GM23338 (cell line): ENCODE measurements at places on chromosomes 6 and 20. TPM values are rescaled to one million over a fixed set of nuclear protein-coding genes. Genes with fewer than 3 reads are reported as not detected.

- H3K4me3 ChIP-seq, result no peak overlapping the region
- no peak overlapping the region for H3K27ac ChIP-seq
- DNase-seq, result peak; percentile 19
- H3K36me3 ChIP-seq, result no peaks in the 10 kb centered on the region
Observed at GRCh38 chr6:70280400-70280853, 22.5 kb downstream of the COL9A1 start.

DNA sequence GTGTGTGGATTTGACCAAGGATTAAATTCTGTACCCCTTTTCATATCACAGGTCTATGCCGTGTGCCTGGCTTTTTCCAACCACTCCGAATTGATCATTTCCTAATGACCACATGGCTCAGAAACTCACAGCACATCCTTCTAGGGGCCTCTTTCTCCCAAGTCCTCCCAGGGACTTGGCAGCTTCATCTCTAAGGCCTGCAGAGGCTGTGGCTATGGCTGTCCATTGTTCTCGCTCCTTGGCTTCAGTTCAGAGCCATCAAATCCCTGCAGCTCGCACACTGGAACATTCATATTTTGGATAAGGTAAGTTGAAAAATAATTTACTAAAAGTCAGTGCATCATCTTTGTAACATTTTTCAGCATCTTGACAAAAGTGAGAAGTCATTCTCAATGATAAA is 497.2 kb upstream of the CDH4 start:
- no peaks in the 10 kb centered on the region for H3K27me3 ChIP-seq
- H3K4me3 ChIP-seq, result no peak overlapping the region
- no peak for DNase-seq
- no peaks in the 10 kb centered on the region for H3K36me3 ChIP-seq

DNA sequence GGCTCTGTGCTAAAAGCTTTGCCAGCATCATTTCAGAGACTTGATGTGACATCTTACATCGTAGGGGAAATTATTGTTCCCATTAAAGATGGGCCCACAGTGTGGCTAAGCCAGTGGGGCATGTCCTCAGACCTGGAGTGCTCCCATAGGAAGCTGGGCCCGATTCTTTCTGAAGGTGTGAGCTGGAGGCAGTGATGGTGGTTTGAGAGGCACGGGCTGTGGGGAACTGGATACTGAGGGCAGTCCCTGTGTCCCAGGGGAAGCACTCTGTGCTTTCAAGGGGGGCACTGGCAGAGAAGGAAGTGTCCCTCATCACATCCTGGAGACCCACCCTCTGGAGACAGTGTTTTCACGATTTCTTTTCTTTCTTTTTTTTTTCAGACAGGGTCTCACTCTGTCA is 8.6 kb upstream of the FAM110A start:
- no peak for DNase-seq
- no peaks in the 10 kb centered on the region for H3K4me1 ChIP-seq
- H3K27ac ChIP-seq, result no peak overlapping the region

DNA sequence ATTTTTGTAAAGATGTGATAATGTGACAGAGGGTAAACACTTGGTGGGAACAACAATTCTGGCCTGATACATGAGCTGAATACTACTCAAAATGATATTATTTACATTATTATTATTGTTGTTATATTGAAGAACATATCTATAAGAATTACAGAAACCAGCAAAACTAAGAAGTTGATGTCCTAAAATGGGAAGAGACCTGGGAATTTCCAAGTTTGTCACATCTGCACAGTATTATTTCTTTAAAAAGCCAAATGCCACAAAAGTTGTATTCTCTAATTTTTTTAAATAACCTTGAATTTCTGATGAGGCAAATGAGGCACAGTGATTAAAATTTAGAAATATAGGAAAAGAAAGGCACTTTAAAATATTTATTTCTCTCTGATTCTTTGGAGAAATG is 5.0 kb upstream of the ZNF292 start:
- H3K4me3 ChIP-seq, result no peak overlapping the region
- peaks cover 21% of the 10 kb centered on the region for H3K4me1 ChIP-seq
- no peak for DNase-seq

ASIP gene
- not detected in 2 replicates for total RNA-seq

RAD21L1 gene
- 0.10 TPM in 1 of 2 replicates, not detected in the other for total RNA-seq

SIM1 gene
- total RNA-seq, result 0.23 and 0.49 TPM in 2 replicates

CFB gene
- total RNA-seq, result not detected in 2 replicates

GRCh38 chr20:45971425-45971674 is 653 bp downstream of the ZNF335 start:
- peak overlapping the region; percentile 51; the same call in 1 of the 2 replicates for H3K27ac ChIP-seq
- peaks cover 9% of the 10 kb centered on the region for H3K36me3 ChIP-seq
- peak overlapping the region; percentile 79 for H3K4me3 ChIP-seq
- H3K4me1 ChIP-seq, result peaks cover 11% of the 10 kb centered on the region; the same call in 1 of the 2 replicates
- H3K27me3 ChIP-seq, result no peaks in the 10 kb centered on the region

GRCh38 chr20:9499126-9499899 is 15.1 kb upstream of the LAMP5 start:
- no peaks in the 10 kb centered on the region for H3K36me3 ChIP-seq
- no peak for DNase-seq
- H3K27me3 ChIP-seq, result peaks cover 3% of the 10 kb centered on the region
- no peak overlapping the region for H3K27ac ChIP-seq

- no peak overlapping the region for H3K27ac ChIP-seq
- H3K4me3 ChIP-seq, result no peak overlapping the region
- H3K4me1 ChIP-seq, result no peaks in the 10 kb centered on the region
- H3K36me3 ChIP-seq, result no peaks in the 10 kb centered on the region
- H3K27me3 ChIP-seq, result no peaks in the 10 kb centered on the region
- DNase-seq, result no peak
Observed at GRCh38 chr20:61117725-61118124, 134.3 kb upstream of the CDH4 start.

DNA sequence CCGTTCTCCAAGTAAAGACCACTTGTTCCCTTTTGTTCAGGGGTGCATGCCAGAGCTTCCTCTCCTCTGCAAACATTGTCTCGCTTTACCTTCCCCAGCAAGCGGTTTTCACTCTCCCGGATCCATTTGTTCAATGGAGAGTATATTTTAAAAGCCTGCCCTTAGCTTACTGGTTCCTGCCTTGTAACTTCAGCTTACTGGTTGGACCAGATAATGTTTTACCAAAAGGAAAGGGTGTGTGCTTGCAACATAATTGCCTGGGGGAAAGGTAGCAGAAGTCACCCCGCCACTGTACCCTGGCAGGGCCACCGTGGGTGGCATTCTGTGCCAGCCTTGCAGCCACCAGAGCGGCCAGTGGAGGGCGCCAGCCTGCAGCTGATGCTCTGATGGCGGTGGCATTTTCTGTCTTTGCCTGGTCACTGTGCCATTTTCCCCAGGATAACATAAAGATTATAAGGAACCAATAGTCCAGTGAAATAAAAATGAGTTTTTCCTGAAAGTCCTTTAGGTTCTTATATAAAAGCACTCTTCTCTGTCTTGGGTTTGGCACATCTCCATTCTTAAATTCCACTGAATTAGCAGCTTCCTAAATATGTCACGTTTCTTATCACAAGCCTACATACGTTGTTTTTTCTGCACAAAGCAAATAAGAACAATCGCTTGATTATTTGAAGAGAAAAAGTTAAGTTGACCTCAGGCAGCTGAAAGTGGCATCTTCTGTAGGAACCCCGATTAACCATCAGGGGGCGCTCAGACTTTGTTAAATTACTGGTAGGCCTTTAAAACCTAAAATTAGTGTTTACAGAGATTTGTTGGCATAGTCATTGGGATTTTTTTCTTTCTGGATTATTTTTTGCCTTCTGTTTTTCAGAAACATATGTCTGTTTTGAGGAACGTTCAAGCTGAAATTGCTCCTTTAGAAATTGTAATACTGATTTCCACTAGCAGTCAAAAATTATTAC is 67.4 kb upstream of the XRN2 start:
- DNase-seq, result peak; percentile 84
- H3K27me3 ChIP-seq, result no peaks in the 10 kb centered on the region
- H3K4me1 ChIP-seq, result peaks cover 38% of the 10 kb centered on the region
- H3K4me3 ChIP-seq, result 0 out of 2 replicates have a peak overlapping the region, but pooled peaks have one; percentile 8
- peak overlapping the region; percentile 43 for H3K27ac ChIP-seq

DNA sequence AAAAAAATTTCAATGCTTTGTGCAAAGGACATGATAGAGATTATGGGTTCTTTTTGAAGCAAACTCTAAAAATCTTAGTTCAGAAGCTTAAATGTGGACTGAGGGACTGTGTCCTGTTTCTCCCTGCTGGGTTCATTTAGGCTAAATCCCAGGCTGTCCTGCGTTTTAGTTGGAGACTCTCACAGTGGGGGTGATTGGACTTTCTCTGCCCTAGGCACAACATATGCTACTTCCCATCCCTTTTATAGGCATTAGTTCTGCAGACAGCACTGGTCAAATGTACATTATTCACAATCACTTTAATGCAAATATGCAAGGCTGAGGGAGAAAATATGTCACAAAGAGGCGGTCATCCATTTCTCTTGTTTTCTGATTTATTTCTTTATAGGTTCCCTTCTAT is 71.3 kb downstream of the TFAP2B start:
- H3K4me1 ChIP-seq, result peaks cover 25% of the 10 kb centered on the region
- no peak overlapping the region for H3K27ac ChIP-seq
- no peaks in the 10 kb centered on the region for H3K27me3 ChIP-seq
- no peaks in the 10 kb centered on the region for H3K36me3 ChIP-seq

FNDC1 gene
- 0.12 and 0.38 TPM in 2 replicates for total RNA-seq

DNA sequence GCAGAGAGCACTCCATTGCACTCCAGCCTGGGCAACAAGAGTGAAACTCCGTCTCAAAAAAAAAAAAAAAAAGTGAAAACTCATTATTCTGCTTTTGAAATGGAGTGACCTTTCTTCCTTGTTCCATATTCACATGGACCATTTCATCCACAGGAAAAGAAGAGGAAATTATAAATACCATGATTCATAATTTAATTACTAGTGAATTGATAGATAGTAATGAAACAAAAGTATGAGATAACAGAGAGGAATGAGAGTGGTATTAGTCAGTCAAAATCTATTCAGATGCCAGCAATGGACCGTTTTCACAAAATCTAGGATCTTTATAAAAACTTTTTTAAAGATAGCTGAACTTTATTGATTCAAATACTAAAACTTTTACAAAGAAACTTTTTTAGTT is 443.1 kb upstream of the FLRT3 start:
- no peak overlapping the region for H3K27ac ChIP-seq
- H3K36me3 ChIP-seq, result no peaks in the 10 kb centered on the region
- DNase-seq, result no peak
- no peak overlapping the region for H3K4me3 ChIP-seq

DNA sequence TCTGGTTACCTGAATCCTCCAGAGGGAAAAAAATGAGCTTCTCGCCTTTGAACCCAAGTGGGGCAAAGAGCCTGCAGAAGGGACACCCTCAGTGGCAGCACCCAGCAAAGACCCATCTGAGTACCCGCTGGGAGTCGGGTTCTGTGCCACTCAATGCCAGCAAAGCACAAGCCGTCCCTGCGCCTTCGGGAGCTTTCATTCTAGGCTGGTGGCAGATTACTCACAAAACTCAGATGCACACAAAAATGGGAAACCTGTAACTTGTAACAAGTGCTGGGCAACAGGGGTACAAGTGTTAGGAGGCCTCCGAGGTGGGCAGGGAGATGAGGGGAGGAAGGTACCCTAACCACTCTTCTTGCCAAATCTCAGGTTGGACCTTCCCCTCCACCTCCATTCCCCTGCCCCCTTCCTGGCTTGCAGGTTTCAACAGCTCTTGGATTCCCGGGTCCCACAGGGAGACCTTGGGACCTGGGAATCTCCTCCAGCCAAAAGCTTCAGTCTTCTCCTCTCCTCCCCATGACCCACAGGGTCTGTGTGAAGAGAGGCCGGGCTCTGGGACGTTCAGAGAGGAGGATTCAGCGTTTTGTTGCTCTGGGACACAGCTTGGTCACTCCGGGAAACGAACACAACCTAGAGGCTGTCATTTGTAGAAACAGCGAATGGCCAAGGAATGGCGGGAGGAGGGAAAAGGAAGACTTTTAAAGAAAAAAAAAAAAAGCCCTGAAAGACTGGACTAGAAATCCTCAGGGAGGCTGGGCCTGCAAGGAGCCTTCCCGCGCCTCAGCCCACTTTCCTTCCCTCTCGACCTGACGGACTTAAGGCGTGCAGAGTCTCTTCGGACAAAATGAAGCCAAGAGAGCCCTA is 1.2 kb upstream of the PARD6B start:
- DNase-seq, result peak; percentile 61
- peak overlapping the region; percentile 61 for H3K4me3 ChIP-seq
- H3K36me3 ChIP-seq, result no peaks in the 10 kb centered on the region
- peaks cover 37% of the 10 kb centered on the region for H3K4me1 ChIP-seq

DNA sequence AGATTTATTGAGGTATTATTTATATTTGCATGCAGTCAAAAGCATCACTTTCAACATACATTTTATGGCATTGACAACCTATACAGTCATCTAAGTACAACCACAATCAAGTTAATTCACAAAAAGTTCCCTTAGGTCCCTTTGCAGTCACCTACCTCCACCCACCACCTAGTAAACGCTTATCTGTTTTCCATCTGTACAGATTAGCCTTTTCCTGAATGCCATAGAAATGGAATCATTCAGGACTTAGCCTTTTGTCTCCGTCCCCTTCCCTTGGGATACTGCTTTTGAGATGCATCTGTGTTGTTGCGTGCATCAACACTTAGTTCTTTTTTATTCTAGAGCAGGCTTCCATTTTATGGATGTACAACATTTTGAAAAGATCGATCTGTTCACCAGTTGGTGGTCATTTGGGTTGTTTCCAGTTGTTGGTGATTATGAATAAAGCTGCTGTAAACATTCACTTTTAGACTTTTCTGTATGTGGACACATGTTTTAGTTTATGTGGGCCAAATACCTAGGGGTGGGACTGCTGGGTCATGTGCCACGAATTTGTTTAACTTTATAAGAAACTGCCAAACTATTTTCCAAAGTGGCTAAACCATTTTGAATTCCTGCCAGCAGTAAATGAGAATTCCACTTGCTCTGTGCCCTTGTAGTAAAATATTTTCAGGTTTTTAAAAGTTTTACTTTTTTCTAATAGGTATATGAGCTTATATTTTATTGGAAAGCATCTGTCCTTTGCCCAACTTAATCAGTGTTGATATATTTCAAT is 17.6 kb upstream of the IFNGR1 start:
- H3K4me3 ChIP-seq, result no peak overlapping the region
- no peaks in the 10 kb centered on the region for H3K36me3 ChIP-seq
- no peaks in the 10 kb centered on the region; the same call in 1 of the 2 replicates for H3K4me1 ChIP-seq

DNA sequence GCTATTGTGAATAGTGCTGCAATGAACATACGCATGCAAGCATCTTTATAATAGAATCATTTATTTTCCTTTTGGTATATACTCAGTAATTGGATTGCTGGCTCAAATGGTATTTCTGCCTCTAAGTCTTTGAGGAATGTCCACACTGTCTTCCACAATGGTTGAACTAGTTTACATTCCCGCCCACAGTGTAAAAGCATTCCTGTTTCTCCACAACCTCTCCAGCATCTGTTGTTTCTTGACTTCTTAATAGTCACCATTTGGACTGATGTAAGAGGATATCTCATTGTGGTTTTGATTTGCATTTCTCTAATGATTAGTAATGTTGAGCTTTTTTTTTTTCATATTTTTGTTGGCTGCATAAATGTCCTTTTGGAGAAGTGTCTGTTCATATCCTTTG is 208.7 kb downstream of the PHF3 start:
- no peak for DNase-seq
- H3K27ac ChIP-seq, result no peak overlapping the region
- H3K27me3 ChIP-seq, result no peaks in the 10 kb centered on the region
- H3K4me3 ChIP-seq, result no peak overlapping the region

SNAP91 gene
- total RNA-seq, result 0.83 and 1.5 TPM in 2 replicates

HTR1E gene
- total RNA-seq, result 0.19 TPM in 1 of 2 replicates, not detected in the other

GRCh38 chr6:8182902-8183665 is 80.7 kb upstream of the EEF1E1 start:
- H3K27me3 ChIP-seq, result no peaks in the 10 kb centered on the region
- H3K4me1 ChIP-seq, result peaks cover 4% of the 10 kb centered on the region; the same call in 1 of the 2 replicates
- H3K4me3 ChIP-seq, result no peak overlapping the region
- no peaks in the 10 kb centered on the region for H3K36me3 ChIP-seq

- DNase-seq, result no peak
- H3K27me3 ChIP-seq, result no peaks in the 10 kb centered on the region
- no peak overlapping the region for H3K4me3 ChIP-seq
- no peak overlapping the region for H3K27ac ChIP-seq
- peaks cover 4% of the 10 kb centered on the region; the same call in 1 of the 2 replicates for H3K4me1 ChIP-seq
Observed at GRCh38 chr6:95244751-95245150, 332.6 kb upstream of the MANEA start.
